ENCODE measurements at places on chromosomes 5 and 9.

- no peak for DNase-seq
Measured at GRCh38 chr5:68456756-68457217, 241.2 kb downstream of the PIK3R1 start.

GRCh38 chr9:36788534-36788933 lies 215.8 kb downstream of the MELK start:
- DNase-seq: no peak

DNA sequence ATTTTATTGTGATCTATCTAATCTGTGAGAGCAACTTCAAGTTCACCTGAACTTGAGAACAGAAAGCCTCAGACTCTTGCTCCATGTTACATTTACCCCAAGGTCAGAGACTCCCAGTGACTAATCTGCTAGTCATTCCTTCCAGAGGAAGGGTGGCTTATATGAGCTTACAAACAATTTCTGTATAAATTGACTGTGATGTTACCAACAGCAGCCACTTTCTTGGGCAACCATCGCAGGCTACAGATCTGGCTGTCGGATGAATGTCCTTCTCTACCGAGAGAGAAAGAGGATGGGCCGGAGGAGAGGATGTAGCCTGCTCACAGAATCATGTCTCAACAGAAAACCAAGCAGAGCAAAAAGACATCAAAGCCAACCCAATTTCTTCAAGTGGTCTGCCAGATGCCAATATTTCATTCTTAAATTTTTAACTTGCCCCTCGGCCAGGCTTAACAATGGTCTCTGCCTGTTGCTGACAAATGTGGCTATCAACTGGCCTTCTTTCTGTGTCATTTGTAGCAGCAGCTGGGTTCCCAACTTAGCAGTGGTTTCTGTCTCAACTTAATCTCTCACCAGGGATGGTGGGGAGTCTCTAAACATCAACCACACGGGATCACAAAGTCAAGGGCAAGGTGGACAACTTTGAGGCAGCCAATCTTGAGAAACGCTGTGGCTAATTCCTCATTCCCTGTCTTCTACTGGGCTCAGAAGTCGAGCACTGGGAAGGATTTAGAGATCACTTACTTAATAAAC lies 81.3 kb downstream of the RAPGEF1 start:
- DNase-seq: no peak

DNA sequence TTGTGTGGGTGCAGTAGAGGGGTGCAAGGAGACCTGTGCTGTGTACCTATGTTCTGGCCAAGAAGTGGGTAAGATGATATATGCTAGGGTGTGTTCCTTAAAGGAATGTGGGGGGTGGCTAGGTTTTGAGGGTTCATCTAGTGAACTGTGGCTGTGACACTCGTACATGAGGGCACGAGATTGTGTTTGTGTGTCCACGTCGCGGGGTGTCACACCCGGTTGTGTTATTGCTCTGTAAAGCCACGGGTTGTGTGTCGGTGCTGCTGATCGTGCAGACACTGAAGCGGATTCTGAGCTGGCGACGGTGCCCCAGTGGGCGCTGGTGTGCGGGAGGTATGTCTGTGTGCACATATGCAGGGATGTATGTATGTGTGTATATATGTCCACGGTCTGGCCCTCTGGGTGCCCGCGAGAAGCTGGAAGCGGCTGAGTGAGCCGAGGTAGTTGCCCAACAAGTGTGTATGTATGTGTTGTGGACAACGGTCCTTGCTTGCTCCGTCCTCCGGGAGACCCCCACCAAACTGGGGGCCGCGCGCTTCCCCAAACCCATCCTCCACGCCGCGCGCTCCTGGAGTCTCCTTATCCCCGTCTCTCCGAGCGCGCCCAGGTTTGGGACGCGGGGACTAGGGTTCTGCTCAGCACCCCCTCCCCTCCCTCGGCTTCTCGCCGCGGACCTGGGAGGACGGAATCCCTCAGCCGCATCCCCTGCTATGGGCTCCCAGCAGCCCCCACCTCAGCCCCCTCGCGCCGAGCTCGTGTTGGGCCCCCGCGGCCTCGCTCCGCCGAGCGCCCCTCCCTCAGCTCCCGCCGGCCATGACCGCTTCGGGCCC lies 639 bp downstream of the PCDH1 start:
- DNase-seq: no peak

GRCh38 chr9:111720174-111720573 lies 58.8 kb downstream of the GNG10 start:
- DNase-seq: no peak

- no peak for DNase-seq
Measured at GRCh38 chr9:33461492-33461891, 12.2 kb downstream of the NOL6 start.

DNA sequence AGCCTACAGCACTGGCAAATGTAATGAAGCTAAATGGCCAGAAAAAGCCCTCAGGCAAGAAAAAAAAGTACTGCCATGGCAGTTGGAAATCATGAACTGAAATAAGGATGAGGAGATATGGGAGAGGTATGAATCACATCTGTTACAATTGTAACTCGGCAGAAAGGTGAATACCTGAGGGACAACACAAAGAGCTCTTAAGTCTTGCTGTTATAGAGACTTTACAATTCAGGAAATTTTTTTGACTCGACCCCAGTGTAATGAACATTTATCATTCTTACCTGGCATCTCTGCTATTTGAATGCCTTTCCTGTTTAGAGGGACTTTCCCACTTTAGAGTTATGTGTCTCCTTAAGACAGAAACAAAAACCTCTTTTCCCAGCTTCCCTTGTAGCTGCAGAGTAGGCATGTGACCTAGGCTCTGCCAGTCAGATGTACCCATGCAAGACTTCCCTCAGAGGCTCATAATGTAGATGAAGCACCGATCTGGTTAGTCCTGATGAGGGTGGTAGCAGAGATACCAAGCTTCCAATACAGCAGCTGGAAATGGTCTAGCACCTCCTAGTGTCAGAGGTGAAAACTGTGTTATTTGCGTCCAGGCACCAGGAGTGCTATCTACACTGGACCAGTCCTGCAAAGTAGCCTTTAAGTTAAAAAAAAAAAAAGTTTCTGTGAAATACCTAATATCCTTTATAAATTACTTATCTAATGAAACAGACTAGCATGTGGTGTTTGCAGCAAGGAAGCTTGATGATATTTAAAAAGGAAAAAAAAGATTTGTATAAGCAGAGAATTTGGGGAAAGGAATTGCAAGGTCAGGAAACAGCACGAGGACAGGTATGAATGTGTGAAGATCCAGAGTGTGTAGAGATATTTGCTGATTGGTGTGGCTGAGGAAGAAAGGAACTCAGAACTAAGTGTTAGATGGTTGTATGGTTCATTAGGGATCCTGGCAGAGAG lies 146.9 kb upstream of the SLC1A3 start:
- DNase-seq: no peak

DNA sequence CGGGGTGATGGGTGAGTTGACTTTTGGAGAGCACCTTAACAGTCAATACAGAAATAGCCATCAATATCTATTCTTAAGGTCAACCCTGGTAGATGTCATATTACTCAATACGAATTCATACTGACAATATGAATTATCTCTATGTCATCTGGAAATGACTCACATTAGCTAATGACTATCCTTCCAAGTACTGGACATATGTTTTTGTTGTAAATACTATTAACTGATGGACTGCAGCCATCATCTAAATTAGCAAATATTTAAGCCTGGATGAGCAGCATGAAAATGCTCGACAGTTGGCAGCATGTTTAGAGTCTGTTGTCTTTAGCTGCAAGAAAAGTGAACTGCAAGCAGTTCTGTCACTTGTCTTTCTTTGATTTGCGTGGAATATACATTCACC lies 19.6 kb upstream of the ISOC1 start:
- DNase-seq: no peak

- DNase-seq: no peak
Measured at GRCh38 chr9:114272739-114273431, 50.0 kb upstream of the ORM1 start.

DNA sequence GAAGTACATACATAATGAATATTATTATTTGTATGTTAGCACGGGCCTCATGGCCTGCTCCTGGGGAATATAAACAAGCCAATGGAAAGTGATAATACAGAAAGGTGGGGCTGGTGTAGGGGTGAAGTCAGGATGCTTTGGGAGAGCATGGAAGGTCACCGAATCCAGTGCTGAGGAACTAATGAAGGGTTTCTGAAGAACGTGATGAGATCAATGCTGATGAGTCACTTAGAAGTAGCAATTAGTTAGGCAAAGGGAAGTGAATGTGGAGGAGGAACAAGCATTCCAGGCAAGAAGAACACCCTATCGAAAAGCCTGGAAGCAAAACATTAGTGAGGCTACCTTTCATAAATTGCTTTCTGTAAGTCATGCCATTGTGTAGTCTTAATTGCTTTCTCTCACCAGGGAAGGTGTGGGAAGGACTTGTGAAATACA lies 2.1 kb downstream of the ANXA1 start:
- no peak for DNase-seq

DNA sequence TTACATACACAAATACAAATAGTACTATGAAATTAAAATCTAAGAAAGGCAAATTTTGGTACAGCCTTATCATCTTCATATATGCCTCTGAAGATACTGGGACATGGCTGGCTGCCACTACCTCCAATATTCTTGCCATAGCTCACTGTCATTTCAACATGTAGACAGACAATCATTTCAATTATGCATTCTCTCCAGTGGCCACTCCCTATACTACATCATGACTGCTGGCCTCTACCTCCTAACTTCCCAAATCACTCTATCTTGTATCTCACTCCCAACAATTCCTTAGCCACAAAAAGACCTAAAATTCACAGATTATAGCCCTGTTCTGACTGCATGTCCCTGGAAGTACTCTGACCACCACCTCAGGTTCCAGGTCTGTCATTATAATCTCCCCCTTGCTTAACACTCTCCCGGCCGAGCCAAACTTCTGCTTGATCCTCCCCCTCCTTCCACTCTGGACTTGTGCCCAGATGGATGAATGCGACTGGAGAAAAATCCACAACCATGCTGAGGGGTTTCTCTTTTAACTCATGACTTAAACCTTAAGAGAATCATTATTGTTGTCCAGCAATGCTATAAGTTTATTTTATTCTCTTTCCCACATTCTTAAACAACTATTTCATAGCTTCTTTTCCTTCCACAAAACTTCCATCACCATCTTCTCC lies 225.3 kb upstream of the TLE4 start:
- DNase-seq: no peak

DNA sequence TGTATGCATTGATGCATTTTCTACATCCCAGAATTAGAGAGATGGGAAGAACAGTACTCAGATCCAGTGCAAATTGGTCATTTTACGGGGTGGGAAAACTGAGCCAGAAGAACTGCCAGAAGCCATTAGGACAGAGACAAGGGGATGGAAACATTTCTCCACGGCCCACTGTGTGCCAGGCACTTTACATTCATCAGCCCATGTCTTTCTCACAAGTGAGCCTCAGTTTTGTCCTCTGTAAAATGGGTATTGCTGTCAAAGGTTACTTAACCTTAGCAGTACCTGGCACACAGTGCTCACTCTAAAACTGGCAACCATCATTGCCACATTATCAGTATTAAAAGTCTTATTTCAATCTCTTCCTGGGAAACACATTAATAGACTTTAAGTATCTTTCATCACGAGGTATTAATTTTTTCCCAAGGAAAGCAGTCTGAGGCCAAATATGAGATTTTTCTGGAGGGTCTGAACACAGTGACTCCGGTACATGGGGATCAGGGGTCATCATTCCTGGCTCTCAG lies 5.2 kb downstream of the DUSP1 start:
- no peak for DNase-seq

DNA sequence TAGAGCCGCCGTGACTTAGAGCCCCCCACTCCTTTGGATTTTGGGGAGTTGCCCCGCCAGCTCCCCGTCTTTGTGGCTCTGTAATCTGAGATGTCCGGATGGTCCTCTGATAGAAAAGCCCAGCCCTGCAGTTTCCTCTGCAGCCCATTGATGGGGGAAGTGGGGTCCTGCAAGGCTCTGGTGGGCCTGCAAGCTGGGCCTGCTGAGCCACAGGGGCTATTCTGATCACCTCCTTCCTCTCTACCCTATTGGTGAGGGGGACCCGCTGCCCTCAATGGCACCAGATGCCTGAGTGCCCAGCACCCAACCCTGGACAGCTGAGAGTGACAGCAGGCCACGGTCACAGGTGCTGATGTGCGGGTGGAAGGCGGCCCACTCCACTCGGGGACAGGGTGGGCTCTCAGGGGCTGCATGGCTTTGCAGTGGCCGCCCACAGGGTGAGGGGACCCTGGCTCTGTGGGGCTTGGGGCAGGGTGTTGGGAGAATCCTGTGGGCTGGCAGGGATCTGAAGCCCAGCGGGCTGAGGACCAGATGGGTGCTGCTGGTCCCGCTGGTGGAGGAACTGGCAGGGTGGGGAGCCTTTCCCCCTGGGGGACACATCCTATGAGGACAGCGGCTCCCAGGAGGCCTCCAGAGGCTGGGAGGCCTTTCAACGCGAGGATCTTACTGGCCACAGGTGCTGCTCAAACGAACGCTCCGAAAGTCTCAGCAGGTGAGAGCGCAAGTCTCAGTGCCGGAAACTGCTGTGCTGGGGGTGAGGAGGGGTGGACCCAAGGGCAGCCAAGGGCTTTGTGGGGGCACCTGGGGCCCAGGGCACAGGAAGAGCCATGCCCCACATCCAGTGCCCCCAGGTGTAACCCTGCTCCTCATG lies 30.0 kb upstream of the LPCAT1 start:
- no peak for DNase-seq

GRCh38 chr5:140042643-140043507 lies at the start of gene NRG2:
Gene NRG2 (minus strand): TSS chr5:140043299.
- no peak for DNase-seq

DNA sequence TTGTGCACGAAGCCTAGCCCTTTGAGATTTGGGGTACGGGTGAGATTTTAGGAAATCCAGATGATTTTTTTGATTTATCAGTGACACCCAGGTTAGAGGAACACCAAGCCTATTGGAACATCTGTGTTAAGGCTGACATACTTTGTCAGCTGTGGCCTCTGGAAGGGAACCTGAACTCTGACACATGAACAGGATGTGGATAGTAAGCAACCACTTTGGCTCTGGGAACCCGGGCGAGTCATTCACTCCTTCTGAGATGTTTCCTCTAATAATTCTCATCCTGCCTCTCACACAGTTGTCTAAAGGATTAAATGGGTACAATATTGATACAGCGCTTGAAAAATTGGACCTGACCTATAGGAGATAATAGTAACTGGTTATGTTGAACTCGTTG lies 67.8 kb downstream of the FGF1 start:
- no peak for DNase-seq

DNA sequence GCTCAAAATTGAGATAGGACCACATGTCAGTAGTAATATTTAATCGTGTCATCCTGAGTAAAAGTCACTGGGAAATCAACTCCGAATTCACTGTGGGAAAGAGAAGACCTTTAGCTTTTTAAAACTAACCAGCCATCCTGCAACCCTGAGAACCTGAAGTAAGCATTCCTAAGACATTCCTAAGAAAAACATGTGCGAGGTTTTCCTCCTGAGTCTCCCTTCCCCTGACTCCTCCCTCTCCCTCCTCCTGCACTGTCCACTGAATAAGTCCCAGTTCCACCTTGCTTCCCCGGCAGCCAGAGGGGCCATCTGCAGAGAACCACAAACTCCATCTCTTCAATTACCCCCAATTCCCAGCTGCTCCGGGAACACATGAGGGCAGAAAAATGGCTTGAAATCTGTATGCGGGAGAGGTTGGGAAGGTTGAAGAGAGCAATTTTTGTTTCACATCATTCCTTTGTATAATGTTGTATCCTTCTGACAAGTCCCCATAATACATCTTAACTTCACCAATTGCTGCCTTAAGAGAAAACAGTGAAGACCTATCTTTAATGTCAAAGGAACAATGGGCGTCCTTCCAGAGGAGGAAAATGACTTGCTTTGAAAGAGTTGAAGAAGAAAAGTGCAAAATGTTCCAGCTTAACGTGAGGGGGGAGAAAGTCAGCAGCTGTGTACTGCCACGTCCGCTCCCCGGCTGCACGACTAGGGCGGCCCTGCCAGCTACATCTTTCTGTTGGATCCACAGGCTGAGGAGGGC lies 186.3 kb downstream of the ZNF462 start:
- DNase-seq: no peak

GRCh38 chr5:6448622-6449464 lies at the start of gene UBE2QL1:
Gene UBE2QL1 (plus strand): TSS chr5:6448859. CDS start chr5:6448894, 35 bp downstream.
- DNase-seq: no peak

Data from activated naive CD8-positive, alpha-beta T cell treated with anti-CD3 and anti-CD28 coated beads, Interleukin-2, amount 50 U/mL, for 16 hours (primary cell).